AG10803 (cell line): ENCODE measurements at places on chromosomes 12 and 14.

- DNase-seq: peak; percentile 74
These were observed 1.3 kb upstream of the TEDC1 start for GRCh38 chr14:105489542-105490266.

DNA sequence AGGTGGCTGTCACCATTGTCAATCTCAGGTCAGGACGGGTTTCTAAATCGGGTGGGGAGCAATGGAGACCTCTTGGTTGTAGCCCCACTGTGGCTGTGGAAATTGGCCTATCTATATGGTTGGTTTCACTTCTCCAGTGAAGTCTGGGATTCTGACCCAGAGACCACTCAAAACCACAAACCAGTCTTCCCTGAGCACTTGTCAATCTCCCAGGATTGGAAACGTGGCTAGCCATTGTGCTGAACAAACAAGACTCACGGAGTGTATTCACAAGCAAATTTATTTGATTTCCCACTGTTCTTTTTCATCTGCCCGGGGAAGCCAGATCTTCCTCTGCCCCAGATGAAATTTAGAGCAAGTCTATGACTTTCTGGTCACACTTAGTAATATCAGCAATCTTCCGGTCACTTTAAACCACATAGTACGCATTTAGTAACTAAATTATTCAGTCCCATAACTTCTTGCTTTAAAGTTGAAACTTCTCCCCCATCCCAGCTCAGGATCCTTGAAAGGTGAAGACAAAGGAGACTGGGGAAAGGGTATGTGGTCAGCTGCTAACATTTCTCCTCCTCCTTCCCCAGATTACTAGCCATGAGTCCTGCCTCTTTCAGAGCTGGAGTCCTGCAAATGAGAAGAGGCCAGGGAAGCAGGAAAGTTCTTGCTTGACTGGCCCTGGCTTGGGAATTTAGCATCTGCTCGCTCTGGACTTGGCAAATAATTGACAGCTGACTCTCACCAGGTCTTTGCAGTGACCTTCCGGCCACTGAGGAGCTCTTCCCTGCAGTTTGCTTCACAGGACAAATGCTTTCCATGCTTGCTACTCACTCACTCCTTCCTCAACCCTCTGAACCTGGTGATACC lies 123.2 kb upstream of the MAX start:
- no peak for DNase-seq

DNA sequence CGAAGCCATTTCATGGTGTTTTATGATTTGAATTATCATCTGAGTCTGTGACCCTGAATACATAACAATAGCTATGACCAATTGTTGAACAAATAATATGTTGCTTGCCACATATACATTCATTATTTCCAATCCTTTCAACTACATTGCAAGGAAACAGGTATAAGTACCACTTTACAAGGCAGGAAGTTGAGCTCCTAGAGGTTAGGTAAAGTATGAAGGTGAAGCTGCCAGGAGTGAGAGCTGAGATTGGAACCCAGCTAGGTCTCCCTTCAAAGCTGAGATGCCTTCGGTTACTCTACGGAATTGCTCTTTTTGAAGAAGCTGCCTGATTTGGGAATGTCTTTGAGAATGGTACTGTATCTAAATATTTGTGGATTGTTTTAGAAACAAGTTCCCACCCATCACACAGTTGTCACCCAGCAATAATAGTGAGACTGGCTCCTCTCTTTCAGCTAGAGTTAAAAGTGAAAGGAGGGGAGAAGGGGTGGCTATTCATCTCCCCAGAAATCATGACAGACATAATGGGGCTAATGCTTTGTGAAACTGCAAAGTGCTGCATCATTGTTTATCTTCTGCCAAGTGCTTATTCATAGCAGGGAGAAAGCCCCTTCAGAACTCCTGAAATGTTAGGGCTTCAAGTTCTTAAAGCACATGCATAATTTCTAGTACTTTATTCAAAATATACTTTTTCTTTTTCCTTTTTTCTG lies 75.9 kb upstream of the AMIGO2 start:
- peak; percentile 45 for DNase-seq

DNA sequence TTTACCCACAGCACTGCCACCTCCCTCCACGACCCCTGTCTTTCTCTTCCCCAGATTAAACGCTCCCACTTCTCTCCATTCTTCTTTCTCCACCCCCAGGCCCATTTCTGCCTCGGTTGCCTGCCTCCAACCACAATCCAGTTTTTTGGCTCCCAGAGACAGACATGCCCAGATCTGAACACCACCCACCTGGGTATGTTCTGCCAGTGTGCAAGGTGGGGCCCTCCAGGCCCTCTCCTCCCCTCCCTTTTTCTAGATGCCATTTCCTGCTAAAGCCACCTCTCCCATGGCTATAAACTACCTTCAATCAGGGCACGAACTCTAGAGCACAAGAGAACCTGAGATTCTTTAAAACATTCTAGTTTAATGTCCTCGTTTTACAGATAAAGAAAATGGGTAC lies 63.3 kb downstream of the IRF2BPL start:
- DNase-seq: no peak

GRCh38 chr14:37081218-37081617 lies 91.2 kb downstream of the SLC25A21 start:
- DNase-seq: no peak

- DNase-seq: no peak
These were observed 72.1 kb downstream of the FOXN3 start for GRCh38 chr14:89344920-89345254.

GRCh38 chr14:56813143-56813551 lies 2.9 kb upstream of the OTX2 start:
- no peak for DNase-seq

DNA sequence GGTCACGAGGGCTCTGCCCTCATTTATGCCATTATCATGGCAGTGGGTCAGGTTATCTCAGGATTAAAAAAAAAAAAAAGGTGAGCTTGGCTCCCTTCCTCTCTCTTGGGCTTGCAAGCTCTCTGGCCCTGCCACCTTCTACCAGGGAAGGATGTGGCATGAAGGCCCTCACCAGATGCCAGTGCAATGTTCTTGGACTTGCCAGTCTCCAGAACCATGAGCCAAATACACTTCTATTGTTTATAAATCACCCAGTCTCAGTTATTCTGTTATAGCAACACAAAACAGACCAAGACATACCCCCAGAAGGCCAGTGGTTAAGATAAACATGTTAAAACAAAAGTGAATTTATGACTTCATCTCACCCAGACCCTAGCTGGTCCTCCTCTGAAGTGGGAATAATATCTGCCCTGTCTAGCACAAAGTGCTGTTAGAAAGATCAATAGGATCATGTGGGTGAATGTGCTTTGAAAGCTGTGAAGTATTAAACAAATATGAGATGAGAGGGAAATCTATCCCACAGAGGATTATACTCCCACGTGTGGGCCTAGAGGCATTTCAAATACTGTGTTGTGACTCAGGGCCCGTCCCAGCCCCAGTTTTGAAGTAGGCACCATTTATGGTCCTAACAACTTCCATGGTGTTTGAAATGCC lies 88.6 kb downstream of the NINJ2 start:
- peak; percentile 23 for DNase-seq

DNA sequence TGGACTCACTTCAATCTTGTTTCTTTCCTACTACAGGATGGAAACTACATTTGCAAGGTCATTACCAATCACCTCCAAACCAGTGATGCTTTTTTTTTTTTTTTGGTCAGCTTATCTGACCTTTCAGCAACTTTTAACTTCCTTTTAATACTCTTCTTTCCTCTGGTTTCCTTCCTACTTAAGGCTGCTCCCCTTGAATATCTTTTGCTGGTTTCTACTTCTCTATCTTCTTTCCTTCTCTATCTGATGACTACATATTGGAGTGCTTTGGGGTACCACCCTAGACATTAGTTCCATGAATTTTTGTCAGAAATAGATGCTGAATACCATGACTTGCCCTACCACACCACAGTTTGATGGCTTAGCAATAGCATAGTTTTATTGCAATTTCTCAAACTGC lies 197.7 kb upstream of the DDHD1 start:
- DNase-seq: no peak

DNA sequence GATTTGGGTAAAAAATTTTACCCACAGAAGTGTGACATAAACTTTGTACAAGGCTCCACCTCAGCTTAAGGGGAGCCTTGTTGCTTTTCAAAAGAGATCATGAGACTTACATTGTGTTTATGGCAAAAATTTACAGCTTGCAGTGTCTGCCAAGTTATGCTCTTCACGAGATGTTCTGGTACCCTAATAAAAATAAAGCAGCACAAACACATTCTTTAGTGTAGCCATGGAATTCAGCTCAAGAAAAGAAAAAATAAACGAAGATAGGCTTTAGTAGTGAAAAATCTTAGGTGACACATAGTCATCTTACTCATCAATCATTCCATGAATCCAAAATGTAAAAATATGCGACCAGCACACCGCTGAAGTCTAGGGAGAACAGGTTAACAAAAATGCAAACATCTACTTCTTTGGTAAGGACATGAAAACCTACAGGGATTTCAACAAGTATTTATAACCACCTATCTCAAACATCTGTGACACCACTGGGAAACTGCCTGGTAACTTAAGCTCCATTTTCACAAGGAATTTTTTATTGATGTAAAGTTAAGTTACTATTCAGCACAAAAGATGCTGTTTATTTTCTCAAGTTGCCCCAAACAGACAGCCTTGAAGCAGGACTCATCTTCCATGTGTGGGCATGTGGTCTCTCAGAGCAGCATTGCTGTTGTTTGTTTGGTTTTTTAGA lies 32.9 kb downstream of the DMAC2L start:
- peak; percentile 73 for DNase-seq

- peak; percentile 99 for DNase-seq
These were observed 61.3 kb upstream of the METAP2 start for GRCh38 chr12:95412482-95413311.

DNA sequence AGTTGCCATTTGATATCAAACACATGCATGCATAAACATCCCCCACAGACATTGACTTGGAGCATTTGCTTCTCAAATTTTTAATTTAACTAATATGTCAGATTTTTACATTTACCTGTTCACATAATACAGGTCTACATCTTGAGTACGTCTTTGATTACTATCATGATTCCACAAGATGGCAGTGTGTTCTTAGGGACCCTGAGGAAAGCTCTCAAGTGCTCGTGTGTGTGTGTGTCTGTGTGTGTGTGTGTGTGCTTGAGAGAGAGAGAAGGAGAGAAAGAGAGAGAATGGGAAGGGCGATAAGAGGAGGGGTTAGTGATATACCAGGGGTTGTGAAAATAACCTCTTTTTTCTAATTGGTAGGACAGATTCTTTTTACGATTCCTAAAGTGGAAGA lies 167.1 kb upstream of the OR4E1 start:
- no peak for DNase-seq

GRCh38 chr14:20706657-20707355 lies 18.2 kb downstream of the ANG start:
- no peak for DNase-seq

DNA sequence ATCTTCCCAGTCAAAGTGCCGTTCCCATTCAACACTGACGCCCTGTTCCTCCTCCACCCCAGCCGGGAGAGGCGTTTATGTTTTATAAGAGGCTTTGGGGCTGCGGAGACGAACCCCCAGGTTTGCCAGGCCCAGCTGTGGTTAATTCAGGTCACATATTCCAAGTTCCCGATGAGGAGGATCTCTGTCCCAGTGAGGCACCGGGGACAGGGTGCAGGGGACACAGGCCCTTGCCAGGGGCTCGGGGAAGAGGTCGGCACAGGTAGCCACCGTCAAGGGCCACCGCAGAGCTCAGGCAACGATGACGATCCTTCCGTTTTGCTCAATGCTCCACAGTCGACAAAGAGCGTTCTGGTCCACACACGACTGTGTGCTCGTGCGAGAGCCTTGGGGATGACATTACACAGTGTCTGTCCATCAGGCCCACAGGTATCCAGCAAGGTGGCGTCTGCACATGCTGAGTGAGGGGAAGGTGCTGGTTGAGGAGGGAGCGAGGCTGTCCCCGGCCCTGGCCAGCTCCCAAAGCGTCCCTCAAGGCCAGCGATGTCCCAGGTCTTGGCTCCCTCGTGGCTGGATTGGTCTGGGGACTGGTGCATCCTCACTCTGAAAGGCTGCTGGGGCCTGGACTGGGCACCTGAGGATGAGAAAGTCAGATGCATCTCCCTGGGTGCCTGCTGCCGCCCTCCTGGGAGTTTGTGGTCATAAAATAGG lies 189.2 kb upstream of the C14orf180 start:
- DNase-seq: no peak

DNA sequence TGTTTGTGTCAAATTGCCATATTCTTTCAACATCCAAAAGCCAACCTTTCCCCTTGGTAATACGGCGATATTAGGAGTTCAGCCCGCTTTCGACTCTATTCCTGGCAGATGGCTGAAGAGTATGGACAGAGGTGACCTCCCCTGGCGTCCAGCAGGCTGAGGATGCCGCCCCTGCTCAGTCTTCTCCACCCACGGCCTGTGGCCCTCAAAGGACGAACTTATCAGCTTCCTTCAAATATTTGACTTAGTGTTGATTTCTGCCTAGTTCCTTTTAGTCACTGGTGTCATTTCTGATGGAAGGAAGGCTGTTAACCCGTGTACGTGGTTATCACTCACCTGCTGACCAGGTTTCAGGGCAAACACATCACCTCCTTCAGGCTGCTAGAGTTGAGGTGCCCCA lies 65.0 kb downstream of the TESC start:
- no peak for DNase-seq

GRCh38 chr12:6606331-6607131 lies 648 bp downstream of the CHD4 start:
- no peak for DNase-seq

DNA sequence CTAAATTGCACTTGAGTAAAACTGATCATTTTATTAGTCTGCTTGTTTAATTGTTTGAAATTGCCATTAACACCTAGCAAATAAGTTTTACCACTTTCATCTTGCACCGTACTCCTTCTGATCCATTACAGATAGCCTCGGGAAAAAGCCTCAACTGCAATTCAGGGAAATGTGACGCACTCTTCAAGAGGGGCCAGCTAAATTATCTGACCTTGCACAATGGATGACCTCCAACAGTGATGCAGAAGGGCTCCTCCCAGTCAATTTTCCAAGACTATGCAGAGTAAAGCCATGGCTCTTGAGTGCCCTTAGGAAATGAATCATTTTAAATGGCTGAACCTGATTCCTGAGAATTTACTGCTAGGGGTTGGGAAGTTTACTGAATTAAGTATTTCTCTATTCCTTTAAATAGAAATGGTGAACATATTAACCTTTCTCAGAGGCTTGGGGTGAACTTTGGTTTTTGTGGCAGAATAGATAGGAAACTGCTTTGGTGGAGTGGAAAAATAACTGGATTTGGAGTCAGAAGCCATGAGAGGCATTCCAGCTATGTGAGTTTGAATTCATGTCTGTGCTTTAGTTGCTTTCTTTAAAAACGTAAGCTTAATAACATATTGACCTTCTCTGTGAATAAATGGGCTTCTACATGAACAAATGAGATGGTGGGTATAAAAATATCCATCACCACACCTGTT lies 64.8 kb upstream of the OVCH1 start:
- no peak for DNase-seq

DNA sequence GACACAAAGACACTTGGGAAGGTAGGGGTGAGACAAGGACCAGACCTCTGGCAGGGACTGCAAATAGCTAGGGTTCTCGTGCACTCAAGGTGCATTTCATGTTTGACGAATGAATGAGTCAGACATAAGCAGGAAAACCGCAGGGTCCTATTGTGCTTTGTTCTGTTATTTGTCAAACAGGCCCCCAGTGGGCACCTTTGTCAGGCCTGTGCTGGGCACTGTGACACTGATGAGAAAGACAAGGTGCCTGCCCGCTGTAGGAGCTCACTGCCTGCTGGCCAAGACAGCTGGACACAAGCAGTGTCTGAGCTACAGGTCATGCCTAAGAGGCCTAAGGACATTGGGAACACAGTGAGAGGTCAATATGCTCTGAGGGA lies 2.3 kb downstream of the OTUB2 start:
- DNase-seq: no peak
